ENCODE measurements at places on chromosomes 7 and 10.

GRCh38 chr7:7932553-7932952 is 36.0 kb upstream of the GLCCI1 start:
- DNase-seq = no peak

GRCh38 chr10:96856317-96856716 is 24.2 kb downstream of the LCOR start:
- no peak for DNase-seq

DNA sequence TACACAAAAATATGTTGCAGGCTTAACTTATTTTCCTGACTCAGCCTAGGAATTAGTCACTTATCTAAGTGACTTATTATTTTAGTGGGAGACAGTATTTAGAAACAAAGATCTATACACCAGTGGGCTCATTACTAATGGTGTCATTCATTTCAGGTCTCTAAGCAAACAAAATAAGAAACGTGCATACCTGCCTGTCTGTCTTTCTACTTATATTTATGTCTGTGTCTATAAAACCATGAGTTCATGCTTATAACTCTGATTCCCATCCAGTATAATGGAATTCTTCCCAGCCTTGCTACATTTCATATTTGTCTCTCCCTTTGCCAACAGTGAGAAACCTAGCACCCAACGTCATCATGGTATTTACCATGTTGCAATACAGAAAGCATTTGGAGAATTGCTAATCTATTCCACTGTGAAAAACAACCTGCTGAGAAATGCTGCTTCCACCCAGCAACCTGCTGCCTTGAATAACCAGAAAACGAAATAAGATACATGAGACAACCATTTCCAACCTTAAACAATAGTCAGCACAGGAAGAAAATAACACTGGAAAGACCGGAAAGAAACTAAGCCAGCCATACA is 501.0 kb downstream of the GLRX3 start:
- DNase-seq = no peak

- DNase-seq = no peak
Observed at GRCh38 chr10:66162560-66163143, 763.2 kb upstream of the LRRTM3 start.

DNA sequence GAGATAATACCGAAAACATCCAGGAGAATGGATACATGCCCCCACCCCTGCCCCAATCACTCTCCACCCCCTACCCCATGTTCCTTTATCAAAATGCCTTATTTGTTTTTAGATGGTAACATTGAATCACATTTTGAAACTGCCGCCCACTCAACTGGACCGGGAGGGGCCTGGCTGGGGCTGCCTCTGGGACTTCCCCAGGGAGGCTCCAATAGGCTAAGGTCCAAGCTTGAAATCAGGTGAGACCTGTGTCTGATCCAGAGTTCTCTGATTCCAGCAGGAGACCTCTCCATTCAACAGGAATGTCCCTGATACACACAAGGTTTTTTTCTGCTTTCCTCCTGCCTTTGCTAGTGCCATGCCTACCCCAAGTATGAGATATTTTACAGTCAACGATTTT is 43.8 kb upstream of the ACSL5 start:
- no peak for DNase-seq

DNA sequence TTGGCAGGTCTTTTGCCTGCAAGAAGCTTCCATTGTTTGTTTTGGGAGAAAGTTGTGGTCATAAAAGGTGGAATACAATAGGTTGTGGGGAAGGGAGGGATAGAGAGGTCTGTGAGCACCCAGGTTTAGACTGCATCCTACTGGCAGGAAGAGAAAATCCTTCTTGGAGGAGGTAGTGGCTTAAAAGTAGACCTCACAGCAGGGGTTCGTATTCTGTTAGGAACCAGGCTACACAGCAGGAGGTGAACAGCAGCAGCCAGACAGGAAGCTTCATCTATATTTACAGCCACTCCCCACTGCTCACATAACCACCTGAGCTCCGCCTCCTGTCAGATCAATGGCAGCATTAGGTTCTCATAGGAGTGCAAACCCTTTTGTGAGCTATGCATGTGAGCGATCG is 245.3 kb downstream of the NSUN6 start:
- DNase-seq = no peak

- DNase-seq = no peak
Observed at GRCh38 chr10:99779335-99779734, 3.1 kb upstream of the ABCC2 start.

DNA sequence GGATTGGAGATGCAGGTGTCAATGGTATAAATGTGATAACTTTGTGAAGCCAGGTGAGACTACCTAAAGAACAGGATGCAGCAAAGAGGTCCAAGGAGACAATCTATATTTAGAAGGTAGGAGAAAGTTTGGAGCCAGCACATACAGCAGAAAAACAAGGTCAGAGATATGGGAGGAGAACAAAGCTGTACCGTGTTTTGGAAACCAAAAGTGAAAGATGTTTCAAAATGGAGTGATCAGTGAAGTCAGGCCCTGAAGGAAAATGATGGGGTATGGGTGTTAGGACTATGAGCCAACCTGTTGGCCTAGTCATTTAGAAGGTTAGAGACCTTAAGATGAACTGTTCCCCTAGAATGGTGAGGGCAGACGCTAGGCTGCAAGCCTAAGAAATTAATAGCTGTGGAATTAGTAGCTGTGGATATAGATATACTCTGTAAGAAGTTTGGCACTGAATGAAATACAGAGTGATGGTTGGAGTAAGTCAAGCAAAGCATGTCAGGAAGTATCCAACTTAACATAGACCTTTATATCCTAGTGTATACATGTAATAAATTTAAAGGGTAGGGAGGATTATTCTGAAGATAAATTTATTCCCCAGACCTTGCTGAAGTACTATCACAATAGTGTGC is 149.8 kb upstream of the WNT16 start:
- DNase-seq = no peak

DNA sequence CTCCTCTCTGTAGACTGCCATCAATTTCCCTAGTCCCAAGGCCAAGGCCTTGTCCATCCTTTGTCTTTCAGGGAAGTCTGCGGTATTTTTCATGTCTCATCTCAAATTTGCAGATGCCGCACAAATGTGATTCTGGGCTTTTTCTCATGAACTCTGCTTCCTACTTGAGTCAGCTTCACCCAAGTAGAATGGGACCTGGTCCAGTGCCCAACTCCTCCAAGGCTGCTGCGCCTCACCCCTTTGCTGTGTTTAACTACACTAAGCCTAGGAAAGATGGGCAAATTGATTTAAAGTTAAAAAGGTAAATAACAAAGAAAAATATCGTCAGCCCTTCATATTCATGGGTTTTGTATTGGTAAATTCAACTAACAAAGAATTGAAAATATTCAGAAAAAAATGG is 1092.6 kb upstream of the AUTS2 start:
- DNase-seq = no peak

GRCh38 chr10:48744587-48744986 is 59.9 kb downstream of the WDFY4 start:
- DNase-seq = no peak

DNA sequence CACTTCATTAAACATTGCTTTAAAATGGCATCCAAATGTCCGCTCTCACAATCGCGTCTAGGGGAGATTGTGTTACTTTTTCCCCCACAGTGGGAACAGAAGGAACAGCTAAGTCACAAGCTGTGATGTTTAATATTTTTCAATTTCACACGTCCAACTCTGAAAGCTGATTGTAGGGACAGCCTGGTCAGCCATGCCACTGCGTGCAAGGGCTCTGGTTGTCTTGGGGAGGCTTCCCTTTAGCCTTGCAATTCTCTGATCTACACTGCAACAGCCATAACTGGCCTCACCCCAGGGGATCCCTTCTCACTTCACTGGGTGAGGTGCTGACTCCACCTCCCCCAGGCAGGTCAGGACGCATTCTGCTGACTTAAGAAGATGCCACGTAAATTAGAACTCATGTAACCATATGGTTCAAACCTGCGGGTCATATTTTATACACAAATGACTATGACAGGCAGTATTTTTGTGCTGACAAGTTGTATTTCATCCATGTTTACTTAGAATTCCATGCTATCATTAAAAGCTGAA is 425.2 kb upstream of the NFE2L3 start:
- no peak for DNase-seq

- DNase-seq = no peak
Observed at GRCh38 chr10:4061441-4061951, 276.5 kb upstream of the KLF6 start.

- no peak for DNase-seq
Observed at GRCh38 chr10:69516316-69516715, 56.9 kb downstream of the NEUROG3 start.

DNA sequence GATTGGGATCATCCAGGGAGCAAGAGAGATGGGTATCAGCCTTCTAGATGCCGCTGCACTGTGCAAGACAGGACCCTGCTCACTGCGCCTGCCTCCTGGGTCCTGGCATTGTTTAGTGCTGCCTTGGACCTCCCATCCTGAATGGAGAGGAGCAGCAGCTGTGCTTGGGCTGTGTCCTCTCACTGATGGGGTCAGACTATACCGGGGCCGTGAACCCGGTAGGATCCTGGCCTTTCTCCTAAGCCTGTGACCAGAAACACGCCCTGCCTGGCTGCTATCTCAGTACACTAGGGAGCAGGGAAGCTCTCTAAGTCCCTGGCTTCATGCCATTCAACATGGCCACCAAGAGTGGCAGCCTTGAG is 309.4 kb upstream of the ZNF32 start:
- DNase-seq = no peak

GRCh38 chr7:151686826-151687225 is 167.1 kb upstream of the RHEB start:
- DNase-seq = no peak

- DNase-seq = no peak
Observed at GRCh38 chr10:20991526-20991925, 94.4 kb upstream of the NEBL start.

DNA sequence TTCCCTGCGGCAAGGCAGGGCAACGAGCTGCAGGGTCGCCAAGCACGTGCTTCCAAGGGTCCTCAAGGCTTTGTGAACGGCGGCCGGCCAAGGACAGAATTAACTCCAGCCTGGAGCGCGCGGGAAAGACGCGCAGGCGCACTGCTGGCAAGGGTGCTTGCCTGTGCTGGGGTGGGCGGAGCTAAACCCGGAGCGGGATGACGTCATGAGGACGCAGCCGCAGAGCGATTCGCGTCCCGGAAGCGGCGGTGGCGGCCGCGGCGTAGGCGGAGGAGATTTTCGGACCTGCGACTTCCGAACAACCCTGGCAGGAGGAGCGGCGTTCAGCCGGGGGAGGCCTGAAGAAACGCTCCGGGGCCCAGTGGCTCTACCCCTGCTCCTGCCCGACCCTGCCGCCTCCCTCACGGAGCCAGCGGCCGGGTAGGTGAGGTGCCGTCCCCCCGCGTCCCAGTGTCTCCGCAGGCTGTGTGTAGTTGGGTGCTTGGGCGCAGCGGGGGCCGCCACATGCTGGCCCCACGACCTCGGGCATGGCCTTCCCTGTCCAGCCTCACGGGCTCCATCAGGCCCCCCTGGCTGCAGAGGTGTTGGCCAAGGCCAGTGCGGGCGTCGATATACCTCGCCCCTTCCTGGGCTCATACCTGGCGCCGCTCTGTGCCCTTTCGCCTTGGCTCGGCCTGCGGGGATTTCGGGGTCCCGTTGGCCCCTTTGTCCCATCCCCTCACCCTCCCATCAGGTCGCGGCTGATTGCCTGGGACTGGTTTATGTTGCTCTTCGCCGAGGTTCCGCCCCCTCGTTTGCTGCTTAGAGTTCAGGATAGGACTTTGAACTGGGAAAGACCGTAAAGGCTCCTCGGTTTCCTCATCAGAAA is at the start of gene ZFYVE27:
Gene ZFYVE27 (plus strand): TSS at position 227 of the 868 bp plus-strand sequence. CDS start 1,350 bp downstream, outside the sequence.
- DNase-seq = peak; percentile 94

DNA sequence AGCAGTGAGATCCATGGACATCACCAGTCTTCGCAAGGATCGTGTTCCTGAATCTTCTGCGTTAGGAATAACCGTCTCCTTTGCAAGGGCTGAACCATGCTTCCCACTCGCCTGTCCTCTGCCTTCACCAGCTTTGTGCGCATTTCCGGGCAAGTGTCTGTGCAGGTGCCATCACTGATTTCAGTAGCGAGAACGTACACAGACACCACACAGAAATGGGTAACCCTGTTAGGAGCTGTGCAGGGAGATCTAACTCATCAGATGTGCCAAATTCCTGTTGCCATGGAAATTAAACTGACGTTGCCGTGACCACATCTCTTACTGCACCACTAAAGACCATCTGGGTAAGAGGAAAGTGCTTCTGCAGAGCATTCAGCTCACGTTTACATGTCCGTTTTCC is 146.3 kb downstream of the DIP2C start:
- DNase-seq = no peak

DNA sequence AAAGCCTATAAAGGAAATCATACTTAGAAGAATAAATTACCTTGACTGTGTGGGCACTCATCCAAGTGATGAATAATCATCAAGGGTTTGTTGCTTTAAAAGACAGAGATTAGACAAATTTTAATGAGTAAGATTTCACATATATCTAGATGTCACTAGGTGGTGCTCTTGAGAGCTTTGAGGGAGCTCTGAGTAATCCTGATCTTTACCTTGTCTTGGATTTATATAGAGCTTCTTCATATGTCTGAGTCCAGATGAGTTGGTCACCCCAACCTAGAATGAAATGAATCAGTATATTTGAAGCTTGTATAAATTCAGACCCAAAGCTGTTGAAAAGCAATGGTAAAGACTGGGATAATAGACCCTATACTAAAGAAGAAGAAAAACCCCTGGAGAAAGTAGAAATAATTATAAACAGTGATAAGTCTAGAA is 3.7 kb downstream of the AGR2 start:
- no peak for DNase-seq

DNA sequence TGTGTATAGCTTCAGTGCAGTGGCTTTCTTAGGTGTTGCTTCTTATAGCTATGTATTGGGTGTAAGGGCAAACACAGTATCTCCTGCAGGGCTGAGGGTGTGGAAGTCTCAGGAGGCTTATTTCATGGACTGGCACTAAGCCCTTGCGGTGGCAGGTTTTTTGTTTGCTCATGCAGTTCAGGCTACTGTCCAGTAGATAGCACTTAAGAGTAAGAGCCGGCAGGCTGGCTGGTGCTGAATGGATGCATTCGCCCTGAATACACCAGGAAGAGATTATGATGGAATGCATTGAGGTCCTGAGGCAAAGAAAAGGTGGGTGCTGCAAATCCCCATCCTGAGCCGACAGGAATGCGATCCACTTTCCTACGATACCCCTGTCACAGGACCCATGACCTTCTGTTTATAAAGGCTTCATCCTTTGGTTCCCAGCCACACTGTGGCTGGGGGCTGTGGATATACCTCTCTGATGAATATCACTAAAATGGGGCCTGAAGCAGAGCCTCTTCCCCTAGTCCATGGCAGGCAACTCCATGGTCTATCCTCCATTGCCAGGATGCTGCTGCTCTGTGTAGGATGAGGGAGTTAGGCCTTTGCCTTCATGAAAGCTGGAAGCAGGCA is 44.9 kb downstream of the ANXA8 start:
- no peak for DNase-seq

DNA sequence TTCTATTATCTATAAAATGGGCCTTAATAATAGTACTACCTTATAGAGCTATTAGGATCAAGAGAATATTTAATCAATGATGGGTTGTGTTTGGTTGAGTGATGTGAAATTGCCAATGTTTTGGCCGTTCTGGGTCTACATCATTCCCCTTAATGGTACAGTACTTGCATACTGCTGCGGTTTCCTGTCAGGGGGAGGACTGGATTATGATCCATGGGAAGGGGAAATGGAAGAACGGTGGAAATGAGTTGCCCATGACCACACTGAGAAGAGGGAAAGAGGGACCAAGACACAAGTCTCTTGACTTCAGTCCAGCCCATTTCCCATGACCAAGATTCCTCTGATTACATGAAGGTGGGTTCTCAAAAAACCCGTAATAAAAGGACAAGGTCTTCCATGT is 999 bp upstream of the MRPS24 start:
- DNase-seq = no peak

Data from stimulated activated CD8-positive, alpha-beta memory T cell treated with anti-CD3 and anti-CD28 coated beads, Interleukin-12 subunit alpha, Interleukin-12 subunit beta, amount 100 ng/mL, for 4 hours (primary cell).